Neural progenitor cell (in vitro differentiated cells): ENCODE measurements at places on chromosomes 13 and 19. TPM values are rescaled to one million over a fixed set of nuclear protein-coding genes. Genes with fewer than 3 reads are reported as not detected.
A peak's percentile ranks its signal among the peaks of the same experiment; 100 is the strongest.

The ZNF865 gene
- total RNA-seq, result 0.49 and 4.5 TPM in 2 replicates

The NUCB1 gene
- 73.5 and 158 TPM in 2 replicates for total RNA-seq

DNA sequence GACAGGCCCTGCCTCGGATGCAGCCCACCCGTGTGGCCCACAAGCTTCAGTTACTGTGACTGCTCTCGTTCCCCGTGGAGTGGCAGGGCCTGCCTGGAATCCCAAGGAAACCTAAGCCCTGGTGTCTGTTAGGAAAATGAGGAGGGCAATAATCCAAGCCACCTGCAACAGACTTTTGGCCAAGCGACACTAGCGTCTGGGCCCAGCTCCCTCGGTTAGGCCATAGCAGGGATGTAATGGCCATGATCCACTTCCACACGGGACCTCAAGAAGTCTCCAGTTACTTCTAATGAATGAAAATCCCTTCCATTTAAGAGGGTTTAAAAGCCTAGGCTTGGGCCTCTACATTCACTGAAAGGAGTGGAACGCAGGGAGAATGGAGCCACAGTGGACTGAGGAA lies 8.9 kb downstream of the ZC3H4 start:
- H3K27ac ChIP-seq, result no peak overlapping the region
- H3K36me3 ChIP-seq, result no peaks in the 10 kb centered on the region
- no peak for DNase-seq
- H3K4me3 ChIP-seq, result no peak overlapping the region

DNA sequence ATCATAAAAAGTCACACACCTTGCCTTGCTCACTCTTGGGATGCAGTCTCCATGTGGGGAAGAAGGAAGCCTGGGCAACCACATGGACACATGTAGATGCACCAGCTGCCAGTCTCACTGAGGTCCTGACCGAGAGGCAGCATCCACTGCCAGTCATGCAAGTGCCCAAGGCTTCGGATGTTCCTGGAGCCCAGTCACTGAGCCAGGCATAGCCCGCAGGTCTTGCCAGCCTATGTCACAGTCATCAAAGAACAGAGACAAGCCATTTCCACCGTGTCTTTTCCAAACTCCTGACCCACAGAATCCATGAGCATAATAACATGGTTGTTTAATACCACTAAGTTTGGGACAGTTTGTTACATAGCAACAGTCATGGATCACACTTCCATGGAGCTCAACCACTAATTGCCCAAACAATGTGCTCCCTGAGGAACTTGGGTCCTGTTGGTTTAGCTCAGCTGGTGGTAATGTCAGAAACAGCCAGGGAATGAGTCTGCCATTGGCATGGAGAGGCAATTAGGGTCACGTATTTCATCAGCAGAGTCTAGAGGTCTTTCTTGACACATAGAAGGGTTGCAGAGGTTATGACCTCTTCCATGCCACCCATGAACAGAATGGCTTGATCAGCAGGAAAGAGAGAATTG lies 21.5 kb downstream of the STARD13 start:
- no peaks in the 10 kb centered on the region for H3K4me1 ChIP-seq
- DNase-seq, result no peak
- no peaks in the 10 kb centered on the region for H3K36me3 ChIP-seq
- H3K27me3 ChIP-seq, result no peaks in the 10 kb centered on the region
- H3K27ac ChIP-seq, result no peak overlapping the region

GRCh38 chr19:46355234-46356148 lies 8.6 kb downstream of the PPP5C start:
- no peaks in the 10 kb centered on the region for H3K27me3 ChIP-seq
- no peak overlapping the region for H3K4me3 ChIP-seq
- H3K36me3 ChIP-seq, result no peaks in the 10 kb centered on the region
- no peak for DNase-seq

DNA sequence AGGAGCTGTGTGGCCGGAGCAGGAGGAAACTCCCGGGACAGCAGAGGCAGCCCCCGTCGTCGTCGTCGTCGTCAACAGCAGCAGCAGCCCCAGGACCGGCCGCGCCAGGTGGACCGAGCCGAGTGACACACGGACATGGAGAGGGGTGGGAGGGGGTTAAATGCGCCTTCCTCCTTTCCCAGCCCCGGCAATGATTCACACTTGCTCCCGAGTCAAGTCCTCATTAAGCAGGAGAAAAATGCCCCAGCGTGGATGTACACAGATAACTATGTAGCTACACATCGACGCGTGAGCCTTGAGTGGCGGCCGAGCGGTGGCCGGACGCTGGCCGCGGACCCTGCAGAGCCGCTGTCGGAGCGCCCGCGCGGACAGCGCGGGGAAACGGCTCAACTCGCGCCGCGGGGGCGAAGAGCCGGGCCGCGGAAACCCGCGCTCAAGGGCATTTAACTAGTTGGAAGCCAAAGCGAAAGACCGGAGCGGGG lies 645 bp downstream of the UBL3 start:
- H3K36me3 ChIP-seq, result no peaks in the 10 kb centered on the region
- peak; percentile 74 for DNase-seq
- no peaks in the 10 kb centered on the region for H3K27me3 ChIP-seq
- peaks cover 19% of the 10 kb centered on the region for H3K4me1 ChIP-seq
- H3K4me3 ChIP-seq, result peak overlapping the region; percentile 80

DNA sequence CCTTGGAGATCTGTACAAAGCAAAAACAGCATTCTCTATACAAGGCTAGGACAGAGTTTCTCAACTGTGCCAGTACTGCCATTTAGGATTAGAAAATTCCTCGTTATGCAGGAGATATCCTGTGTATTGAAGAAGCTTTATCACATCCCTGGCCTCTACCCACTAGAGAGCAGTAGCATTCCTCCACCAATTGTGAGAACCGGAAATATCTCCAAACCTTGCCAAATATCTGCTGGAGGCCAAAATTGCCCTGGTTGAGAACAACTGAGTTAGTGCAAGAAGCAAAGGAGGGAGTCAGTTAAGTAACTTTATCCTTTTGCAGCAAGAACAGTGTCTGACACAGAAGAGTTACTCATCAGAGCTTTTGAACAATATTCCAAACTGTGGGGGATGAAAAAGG lies 16.2 kb upstream of the FREM2 start:
- DNase-seq, result no peak
- no peak overlapping the region for H3K27ac ChIP-seq
- no peak overlapping the region for H3K4me3 ChIP-seq

- no peaks in the 10 kb centered on the region for H3K36me3 ChIP-seq
- no peaks in the 10 kb centered on the region for H3K27me3 ChIP-seq
- H3K27ac ChIP-seq, result peak overlapping the region; percentile 95
- peak; percentile 92 for DNase-seq
- peaks cover 44% of the 10 kb centered on the region for H3K4me1 ChIP-seq
- H3K4me3 ChIP-seq, result peak overlapping the region; percentile 37
Observed at GRCh38 chr13:106100171-106100919, 435.1 kb downstream of the EFNB2 start.

DNA sequence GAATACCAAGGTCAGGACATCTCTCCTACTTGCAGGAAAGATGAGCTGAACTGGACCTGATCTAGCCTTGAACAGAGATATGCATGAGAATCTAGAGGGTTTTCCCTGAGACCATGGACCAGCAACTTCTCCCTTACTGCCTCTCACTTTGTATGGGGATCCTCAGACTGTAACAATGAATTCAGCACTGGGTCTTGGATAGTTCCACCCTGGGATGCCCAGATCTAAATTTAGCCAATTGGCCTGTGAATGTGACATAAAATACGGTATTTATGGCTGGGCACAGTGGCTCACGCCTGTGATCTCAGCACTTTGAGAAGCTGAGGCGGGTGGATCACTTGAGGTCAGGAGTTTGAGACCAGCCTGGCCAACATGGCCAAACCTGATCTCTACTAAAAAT lies 15.3 kb upstream of the LILRA2 start:
- no peak overlapping the region for H3K4me3 ChIP-seq
- H3K27ac ChIP-seq, result no peak overlapping the region
- no peaks in the 10 kb centered on the region for H3K4me1 ChIP-seq
- H3K27me3 ChIP-seq, result no peaks in the 10 kb centered on the region
- no peak for DNase-seq
- no peaks in the 10 kb centered on the region for H3K36me3 ChIP-seq

GRCh38 chr13:91302111-91302510 lies 45.4 kb upstream of the MIR17HG start:
- H3K4me3 ChIP-seq, result no peak overlapping the region
- no peaks in the 10 kb centered on the region for H3K4me1 ChIP-seq
- no peaks in the 10 kb centered on the region for H3K27me3 ChIP-seq
- no peak for DNase-seq

DNA sequence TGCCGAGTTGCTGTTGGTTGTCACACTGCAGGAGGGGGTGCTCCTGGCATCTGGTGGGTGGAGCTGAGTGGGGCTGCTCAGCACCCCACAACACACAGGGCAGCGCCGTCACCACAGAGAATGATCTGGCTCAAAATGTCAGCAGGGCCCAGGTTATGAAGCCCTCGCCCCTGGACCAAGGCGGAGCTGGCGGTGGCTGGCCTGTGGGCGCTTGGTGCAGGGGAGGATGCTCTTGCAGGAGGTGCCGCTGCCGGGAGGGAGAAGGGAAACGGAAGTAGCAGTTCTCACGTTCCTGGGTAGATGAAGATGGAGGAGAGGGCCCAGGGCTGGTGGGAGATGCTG lies 14.2 kb upstream of the LENG8 start:
- DNase-seq, result no peak
- no peak overlapping the region for H3K27ac ChIP-seq
- H3K4me1 ChIP-seq, result peaks cover 28% of the 10 kb centered on the region
- no peaks in the 10 kb centered on the region for H3K27me3 ChIP-seq

DNA sequence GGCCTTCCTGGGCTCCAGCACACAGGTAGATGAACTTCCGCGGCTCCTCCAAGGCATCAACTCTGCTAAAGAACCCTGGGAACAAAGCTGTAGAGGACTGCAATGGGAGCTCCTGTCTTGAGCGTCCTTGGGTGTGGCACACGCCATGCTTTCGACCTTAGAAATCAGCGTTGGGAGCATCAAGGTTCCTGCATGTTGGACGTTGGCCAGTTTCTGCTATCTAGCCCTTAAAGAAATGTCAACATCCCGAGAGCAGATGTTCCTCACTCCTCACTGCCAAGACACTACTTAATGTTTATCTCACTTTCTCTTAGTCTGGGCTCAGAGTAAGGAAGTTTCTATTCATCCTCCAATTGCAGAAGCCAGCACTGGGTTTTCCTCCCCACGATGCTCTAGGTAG lies 70.6 kb upstream of the MEDAG start:
- H3K27me3 ChIP-seq, result no peaks in the 10 kb centered on the region
- H3K4me3 ChIP-seq, result no peak overlapping the region
- no peak overlapping the region for H3K27ac ChIP-seq
- H3K4me1 ChIP-seq, result no peaks in the 10 kb centered on the region
- no peaks in the 10 kb centered on the region for H3K36me3 ChIP-seq

DNA sequence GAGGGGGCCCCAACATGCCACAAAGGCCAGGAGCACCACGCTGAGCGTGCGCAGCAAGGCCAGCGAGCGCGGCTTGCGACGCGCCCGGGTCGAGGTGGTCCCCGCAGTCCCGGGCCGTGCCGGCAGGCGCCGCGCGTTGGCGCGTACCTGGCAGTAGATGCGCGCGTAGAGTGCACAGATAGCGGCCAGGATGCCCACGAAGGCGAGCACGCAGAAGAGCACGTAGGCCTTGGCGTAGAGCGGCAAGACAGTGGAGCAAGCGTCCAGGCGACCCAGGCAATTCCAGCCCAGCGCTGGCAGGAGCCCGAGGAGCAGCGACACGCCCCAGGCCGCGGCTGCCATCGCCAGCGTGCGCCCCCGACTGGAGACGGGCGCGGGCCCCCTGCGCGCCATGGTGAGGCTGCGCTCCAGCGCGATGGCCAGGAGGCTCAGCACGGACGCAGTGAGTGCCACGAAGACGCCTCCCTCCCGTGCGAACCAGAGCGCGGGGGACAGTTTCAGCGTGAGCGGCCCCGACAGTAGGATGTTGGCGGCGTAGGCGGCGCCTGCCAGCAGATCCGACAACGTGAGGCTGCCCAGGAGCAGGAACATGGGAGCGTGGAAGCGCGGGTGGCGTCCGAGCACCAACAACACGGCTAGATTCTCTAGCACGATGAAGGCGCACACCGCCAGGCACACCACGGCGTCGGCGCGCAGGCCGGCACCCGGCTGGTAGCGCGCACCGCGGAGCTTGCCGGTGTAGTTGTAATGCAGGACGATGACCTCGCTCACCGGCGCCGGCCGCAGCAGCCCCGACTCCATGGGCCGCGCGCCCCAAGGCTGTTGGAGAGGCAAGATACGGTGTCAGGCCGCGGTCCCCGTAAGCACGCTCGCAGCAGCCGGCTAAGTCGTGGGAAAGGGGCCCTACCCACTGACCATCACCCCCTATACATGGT lies 2.8 kb downstream of the S1PR5 start:
- no peaks in the 10 kb centered on the region for H3K36me3 ChIP-seq
- peak overlapping the region; percentile 41 for H3K4me3 ChIP-seq
- H3K27me3 ChIP-seq, result peaks cover 92% of the 10 kb centered on the region
- peaks cover 21% of the 10 kb centered on the region for H3K4me1 ChIP-seq
- no peak overlapping the region for H3K27ac ChIP-seq

DNA sequence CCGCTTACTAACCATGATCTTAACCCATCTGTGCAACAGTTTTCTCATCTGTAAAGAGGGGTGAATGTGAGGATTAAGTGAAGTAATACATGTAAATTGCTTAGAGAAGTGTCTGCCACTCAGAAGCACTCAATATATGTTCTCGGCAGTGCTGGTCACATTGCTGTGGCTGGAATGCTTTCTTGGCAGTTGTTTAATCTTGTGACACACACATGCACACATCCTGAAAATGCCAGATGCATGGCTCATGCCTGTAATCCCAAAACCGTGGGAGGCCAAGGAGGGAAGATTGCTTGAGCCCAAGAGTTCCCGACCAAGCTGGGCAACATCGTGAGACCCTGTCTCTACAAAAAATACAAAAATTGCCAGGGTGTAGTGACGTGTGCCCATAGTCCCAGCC lies 4.9 kb upstream of the DMKN start:
- DNase-seq, result no peak
- no peak overlapping the region for H3K27ac ChIP-seq
- no peaks in the 10 kb centered on the region for H3K4me1 ChIP-seq
- no peaks in the 10 kb centered on the region for H3K36me3 ChIP-seq
- H3K4me3 ChIP-seq, result no peak overlapping the region

DNA sequence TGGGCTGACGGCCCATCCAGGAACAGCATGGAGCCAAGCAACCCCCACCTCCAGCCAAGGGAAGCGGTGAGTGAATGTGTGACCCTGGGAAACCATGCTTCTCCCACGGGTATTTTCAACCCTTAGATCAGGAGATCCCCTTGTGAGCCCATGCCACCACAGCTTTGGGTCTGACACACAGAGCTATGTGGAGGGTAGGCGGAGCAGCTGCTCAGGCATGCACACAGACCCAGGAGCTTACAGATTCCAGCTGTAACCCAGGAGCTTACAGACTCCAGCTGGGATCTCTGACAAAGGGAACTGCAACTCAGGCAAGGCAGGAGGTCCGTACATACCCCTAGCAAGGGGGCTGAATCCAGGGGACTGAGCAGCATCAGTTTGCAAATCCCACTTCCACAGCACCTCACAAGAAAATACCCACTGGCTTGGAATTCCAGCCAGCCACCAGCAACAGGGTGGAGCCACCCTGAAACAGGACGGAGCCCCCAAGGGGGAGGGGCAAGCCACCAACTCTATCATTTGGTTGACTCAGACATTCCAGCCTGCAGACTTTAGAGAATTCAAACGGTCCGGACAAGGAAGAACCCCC lies 40.8 kb upstream of the RFXAP start:
- peak; percentile 91 for DNase-seq
- peaks cover 32% of the 10 kb centered on the region for H3K4me1 ChIP-seq
- H3K36me3 ChIP-seq, result no peaks in the 10 kb centered on the region
- H3K27me3 ChIP-seq, result no peaks in the 10 kb centered on the region
- peak overlapping the region; percentile 41 for H3K4me3 ChIP-seq
